Fibroblast of pulmonary artery (primary cell): ENCODE measurements at places on chromosomes 3 and 15.

DNA sequence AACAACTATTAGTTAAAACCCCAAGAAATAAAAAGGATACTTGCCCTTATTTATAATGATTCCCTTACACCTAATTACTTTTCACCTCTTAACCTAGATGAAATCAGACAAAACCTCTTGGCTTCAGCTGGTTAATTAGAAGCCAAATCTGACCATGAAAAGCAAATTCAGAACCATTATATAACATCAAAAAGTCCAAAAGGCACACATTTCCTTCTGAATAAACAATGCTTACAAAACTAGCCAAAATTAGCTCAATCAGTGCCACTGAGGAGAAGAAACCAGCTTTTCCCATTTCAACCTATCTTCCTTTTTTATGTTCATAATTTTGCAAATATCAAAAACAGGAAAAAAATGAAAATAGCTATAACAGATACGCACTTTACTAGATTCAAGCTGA, 3.2 kb downstream of the EHHADH start:
- DNase-seq = no peak

- DNase-seq = no peak
Measured at GRCh38 chr3:194221336-194221735, 85.4 kb downstream of the HES1 start.

DNA sequence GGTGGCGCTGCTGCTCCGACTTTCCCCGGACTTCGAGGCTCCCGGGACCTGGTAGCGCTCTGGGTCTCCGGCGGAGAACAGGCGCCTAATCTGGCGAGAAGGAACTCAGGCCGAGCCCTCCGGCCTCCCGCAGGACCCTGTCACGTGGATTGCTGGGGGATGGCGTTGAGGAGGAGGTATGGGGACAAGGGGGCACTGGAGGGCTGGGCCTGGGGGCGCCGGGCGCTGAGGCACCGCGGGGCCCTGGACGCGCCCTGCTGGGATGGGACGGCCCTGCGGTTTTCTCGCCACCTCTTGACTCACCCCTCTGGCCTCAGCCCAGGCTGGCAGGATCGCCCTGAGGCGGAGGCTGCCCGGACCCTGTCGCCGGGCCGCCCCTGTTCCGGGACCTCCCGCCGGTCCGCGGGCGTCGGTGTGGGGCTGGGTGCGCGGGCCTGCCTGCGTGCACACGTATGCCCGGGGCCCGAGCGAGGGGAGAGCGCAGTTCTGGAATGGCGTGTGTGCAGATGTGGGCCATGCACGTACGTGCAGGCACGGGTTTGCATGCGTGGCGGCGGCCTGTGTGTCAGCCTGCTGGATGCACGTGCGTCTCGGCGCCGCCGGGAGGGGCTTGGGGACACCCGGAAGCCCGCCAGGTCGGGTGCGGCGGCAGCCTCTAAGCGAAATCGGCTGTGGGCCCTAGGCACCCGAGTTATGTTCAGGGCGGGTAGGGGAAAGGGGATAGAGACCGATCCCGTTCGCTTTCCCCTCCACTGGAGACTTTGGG, 752 bp downstream of the C15orf39 start:
- DNase-seq = peak; percentile 76

DNA sequence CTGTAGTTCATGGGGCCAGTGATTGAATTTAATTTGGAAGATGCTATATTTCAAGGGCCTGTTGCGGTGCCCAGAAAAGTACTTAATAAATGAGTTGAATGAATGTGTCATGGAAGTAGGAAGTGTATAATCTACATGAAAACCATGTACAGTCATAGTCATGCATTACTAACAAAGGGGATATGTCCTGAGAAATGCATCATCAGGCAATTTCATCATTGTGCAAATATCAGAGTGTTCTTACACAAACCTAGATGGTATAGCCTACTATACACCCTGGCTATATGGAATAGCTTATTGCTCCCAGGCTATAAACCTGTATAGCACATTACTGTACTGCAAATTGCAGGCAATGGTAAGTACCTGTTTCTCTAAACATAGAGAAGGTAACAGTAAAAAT, 10.7 kb upstream of the MYO5C start:
- DNase-seq = peak; percentile 70

DNA sequence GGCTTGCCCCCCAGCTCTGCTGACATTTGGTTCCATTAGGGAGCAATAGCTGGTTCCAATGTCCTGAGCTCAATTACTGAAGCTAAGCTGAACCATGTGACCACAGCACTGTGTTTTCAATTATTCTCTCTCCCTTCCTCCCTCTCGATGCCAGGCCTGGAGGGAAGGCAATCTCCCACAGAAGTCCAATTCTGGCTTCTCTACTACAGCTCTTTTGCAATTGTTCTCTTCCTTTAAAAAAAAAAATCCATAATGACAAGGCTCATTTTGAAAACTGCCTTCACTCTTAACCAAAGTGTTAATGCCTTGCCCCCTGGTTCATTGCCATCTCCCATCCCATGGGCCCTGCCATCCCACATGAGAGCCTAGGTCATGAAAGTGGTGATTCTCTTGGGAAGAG, 24.8 kb downstream of the IL16 start:
- DNase-seq = peak; percentile 13

- no peak for DNase-seq
Measured at GRCh38 chr3:114384558-114384903, 90.7 kb downstream of the TIGIT start.

GRCh38 chr3:111936967-111937366, 41.9 kb upstream of the ABHD10 start:
- peak; percentile 24 for DNase-seq

DNA sequence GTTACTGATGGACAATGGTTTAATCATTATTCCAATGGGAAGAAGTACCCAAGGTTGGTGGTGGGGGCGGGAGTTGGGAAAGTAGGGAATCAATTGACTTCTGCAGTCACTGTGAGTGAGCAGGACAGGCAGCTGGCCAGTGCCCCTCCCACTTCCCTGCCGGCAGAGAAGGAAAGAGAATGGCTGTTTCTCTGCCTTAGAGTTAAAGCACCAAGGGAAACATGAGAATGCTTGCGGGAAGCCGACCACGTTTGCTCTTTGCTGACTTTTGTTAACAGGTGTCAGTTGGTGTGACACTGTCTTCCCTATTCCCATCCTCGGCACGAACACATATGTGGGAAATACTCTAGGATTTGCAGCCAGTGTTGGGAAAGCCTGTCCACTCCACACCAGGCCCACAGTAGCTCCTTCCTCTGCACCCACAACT, 33.5 kb upstream of the MFSD1 start:
- peak; percentile 52 for DNase-seq

DNA sequence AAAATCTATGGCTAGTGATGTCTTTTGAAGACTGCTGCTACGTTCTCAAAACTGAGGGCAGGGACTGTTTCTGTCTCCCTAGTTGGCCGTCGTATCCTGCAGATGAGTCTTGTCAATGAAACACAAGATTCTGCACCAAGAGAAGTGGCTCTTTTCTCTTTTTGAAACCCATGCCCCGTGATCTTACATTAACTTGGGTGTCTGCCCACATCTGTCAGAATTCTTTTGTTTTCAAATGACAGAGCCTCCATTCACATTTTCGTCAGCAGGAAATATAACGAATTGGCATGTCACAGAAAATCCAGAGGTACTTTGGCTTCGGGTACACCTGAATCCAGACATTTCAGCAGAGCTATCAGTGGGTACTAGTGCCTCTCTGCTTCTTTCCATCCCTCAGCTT, 331.3 kb upstream of the PROK2 start:
- no peak for DNase-seq

DNA sequence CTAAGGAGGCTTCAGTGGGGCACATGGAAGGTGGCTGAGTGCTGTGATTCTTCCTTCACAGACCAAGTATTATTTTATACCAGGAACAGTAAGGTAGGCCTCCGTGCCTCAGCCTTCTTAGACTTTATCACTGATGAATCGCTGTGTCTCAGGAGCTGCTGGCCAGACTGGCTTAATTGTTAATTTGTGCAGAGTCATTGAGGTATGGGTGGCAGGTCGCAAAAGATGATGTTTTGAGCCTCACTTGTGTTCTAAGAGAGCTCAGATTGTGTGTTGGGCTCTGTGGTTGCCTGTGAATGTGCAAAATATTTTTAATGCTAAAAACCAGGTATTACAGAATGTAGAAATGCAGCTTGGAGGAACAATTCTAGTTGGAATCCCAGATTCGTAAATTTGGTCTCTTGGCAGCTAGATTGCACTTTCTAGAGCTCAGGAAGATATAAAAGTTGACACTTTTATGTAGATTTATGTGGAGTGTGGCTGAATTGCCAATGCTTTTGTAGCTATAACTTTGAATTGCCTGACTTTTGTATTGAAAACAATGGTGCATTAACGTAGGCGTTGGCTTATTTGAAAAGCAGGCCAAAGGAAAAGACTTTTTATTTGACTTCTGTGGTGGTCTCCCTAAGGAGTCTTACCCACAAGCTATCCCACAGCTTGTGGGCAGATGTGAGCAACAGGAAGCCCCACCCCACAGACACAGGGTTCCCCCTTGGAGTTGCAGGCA, 53.4 kb downstream of the LARS2 start:
- no peak for DNase-seq

- DNase-seq = no peak
Measured at GRCh38 chr3:190169877-190170276, 49.2 kb upstream of the P3H2 start.

DNA sequence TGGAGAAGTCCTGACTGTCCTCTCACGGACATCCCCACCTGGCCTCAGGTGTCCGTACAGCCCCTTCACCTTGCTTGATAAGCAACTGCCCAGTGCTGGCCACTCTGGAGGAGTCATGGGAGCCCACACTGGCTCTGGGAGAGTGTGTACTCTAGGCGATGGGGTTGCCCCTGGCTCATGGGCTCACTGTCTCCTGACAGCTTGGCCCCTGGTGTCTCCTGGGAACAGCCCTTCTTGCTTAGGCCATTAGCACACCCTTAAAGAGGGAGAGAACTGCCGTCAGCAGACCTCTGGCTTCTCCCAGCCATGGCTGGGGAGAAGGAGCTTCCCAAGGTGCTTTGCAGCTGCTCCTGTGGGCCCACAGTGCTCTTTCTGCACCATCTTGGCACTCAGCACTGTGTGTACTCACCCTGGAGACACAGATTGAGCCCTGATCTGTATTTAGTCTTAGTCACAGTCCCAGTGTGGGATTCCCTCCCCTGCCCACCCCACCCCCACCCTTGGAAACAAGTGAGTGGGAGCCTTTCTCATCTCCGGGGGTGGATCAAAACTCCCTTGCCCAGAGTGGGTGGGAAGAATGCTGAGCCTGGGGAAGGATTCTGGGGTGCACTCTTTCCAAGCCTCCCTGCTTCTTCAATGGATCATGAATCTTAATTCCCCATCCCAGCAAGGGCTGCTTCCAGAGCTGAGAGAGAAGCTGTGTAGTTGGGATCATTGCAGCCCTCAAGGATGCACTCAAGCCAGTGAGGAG, 83.5 kb upstream of the ADPGK start:
- no peak for DNase-seq

DNA sequence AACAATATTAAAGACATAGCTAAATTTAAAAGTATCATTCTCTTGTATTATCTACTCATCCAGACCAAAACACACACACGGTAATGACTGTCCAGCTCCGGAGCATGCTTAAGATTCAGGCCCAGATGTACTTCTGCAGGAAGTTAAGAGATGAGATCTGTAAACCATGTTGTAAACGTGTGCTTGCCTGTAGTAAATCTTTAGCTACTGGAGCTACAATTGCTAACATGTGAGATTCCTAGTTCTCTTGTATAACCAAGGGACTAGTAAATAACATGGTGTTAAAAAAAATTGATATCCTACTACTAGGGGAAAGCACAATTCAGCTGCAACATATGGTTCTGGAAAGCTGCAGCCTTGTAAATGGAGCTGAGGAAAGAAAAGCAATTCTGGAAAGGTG, 651.7 kb upstream of the CCDC54 start:
- DNase-seq = no peak
